ENCODE measurements at places on chromosomes 2 and 18. TPM values are rescaled to one million over a fixed set of nuclear protein-coding genes. Genes with fewer than 3 reads are reported as not detected.

ITGB6 gene
- 7.0 TPM for total RNA-seq

DNA sequence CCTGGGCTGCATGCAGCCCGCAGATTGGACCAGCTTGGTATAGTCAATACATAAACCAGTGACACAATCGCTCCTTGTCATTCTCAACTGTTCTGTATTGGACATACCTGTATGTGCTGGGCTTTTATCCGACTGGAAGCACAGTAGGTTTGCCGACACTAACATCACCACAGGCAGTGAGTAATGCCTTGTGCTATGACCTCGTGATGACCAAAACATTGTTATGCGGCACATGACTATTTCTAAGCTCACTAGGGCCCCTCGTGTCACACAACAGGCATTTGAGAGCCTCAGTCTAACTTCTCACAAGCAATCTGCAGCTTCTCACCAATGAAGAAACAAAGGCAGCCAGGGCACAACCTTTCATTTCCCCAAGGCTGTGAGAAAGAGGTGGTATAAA is 320.8 kb downstream of the AFF3 start:
- DNase-seq, result no peak

DNA sequence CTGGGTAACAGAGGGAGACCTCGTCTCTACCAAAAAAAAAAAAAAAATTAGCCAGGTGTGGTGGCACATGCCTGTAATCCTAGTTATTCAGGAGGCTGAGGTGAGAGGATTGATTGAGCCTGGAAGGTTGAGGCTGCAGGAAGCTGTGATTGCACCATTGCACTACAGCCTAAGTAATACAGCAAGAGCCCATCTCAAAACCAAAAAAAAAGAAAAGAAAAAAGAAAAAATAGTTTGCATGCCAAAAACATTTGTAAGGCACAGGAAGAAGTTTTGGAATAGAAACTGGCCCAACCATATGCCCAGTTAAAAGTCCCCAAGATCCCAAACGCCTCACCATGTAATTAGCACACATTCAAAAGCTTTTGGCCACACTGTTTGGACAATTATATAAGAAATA is 13.4 kb upstream of the ACOXL start:
- DNase-seq, result no peak

- DNase-seq, result no peak
Measured at GRCh38 chr2:193303464-193303863, 1108.7 kb upstream of the TMEFF2 start.

Measured in progenitor cell of endocrine pancreas (in vitro differentiated cells).